Dermis blood vessel endothelial cell (primary cell): ENCODE measurements at places on chromosomes 2 and 18. TPM values are rescaled to one million over a fixed set of nuclear protein-coding genes. Genes with fewer than 3 reads are reported as not detected.

DNA sequence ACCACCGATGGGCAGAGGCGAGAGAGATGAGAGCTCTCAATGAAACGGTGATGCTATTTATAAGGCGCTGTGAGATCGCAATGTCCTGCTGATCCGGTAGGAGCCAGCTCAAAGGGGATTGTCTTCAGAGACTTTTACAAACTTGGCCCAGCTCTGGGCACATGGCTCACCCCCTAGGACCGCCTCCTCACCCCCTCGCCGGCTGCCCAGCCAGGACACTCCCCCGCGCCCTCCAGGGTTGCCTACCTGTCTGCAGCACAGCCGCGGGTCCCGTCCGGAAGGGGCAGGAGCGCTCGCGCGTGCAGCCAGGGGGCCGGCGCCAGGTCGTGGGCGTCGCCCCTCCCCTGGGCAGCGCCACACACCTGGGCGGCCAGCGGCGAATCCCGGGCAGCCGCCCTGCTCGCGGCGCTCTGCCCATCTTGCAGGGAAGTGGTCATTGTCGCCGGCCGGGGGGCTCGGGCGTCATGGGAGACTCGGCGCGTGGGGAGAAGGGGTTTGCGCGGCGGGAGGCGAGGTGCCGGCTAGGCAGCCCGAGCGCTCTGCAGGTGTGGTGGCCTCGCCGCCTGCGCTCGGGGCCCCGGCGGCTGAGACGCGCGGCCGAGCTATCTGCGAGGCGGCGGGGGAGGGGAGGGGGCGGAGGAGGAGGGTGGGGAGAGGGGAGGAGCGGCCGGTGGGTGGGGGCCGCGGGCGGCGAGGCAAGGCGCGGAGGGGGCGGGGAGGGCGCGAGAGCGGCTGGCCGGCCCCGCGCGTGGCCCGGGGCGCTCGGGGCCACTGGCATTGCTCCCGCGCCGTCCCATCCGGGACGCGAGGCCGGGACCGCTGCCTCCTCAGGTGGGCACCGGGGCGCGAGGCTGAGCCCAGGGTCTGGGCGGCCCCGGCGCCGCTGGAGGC, at the start of gene GRB14:
Gene GRB14, minus strand, starts transcription at position 610 of the 891 bp plus-strand sequence. Its CDS starts 173 bp downstream, at position 437.
- peak; percentile 47 for DNase-seq

MYOM1 gene
- 2.2 and 2.7 TPM in 2 replicates for total RNA-seq

GRCh38 chr18:69995774-69996173, 48.1 kb upstream of the CD226 start:
- no peak for DNase-seq

DNA sequence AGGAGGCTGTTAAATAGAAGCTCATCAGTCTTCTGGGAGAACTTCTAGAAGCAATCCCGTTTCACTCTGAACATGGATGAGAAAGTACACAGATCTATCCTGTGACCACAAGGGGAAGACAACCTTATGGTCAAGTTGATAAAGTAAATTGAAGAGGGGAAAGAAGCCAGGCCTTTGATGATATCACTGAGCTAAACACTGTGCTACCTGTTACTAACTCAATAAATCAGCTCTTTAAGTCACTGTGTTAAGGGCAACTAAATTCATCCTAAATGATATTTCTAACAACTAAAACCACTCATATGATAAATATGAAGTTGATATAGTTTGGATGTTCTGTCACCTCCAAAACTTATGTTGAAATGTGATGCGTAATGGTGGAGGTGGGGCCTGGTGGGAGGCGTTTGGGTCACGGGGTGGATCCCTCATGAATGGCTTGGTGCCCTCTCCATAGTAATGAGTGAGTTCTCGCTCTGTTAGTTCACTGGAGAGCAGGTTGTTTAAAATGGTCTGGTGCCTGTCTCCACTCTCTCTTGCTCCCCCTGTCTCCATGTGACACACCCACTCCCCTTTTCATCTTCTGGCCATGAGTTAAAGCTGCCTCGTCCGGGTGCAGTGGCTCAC, 23.6 kb downstream of the OLA1 start:
- DNase-seq = no peak

GRCh38 chr2:2950403-2950952, 427.1 kb downstream of the EIPR1 start:
- no peak for DNase-seq

DNA sequence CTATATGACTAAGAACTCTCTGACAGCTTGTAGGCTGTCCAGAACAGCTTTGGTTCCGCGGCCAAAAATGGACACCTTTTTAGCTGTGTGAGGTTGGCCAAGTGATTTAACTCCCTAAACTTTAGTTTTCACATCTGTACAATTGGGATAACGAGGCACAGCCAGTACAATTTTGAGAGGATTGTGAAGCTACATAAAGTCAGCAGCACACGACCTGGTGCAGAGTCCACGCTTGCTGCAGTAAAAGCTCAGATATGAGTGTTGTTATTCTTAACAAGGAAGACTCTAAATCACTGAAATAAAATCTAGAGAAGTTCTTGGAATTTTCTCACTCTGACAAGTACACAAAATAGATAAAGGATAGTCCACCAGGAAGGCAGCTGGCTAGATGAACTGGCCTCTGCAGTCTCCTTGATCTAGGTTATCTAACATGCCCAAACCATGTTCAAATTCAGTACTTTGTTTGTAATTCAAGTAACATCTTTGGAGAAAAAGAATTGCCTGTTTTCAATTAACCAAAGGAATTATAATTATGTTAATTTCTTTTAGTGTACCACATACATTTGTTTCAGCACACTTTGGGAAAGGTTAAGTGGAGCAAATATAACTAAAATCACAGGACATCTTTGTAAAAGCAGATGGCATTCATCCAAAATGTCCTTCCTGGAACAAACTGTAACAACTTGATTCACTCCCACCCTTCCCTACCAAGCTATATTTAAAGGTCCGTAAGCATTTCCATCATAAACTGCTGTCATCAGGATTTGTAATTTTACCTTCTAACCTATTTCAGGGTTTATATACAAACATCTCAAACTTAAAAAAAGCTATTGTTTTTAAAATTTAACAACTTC, 201.7 kb upstream of the STK17B start:
- peak; percentile 84 for DNase-seq

DNA sequence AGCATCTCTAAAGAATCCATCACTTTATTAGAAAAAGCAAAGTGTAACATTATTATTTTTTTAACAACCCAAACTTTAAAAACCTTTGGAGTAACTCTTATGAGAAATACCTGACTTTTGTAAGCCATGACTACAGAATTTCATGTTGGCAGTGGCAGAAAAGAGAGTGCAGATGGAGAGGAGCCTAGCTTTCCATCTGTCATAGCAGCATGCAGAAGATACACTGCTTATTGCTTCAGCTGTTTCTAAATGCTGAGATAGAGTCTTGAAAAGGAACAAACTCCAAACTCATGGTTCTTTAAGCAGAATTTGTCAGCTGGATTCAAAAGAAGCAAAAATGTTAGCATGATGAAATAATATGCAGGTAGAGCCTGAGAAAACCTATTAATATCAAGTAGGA, 1130.3 kb downstream of the DPP10 start:
- DNase-seq = no peak

TGFA gene
- total RNA-seq = 14.8 and 22.6 TPM in 2 replicates
